NCI-H1048 (cell line): ENCODE measurements at places on chromosomes 11 and 22.

- DNase-seq, result no peak
These were observed 73.4 kb downstream of the ARHGEF12 start for GRCh38 chr11:120409655-120410054.

DNA sequence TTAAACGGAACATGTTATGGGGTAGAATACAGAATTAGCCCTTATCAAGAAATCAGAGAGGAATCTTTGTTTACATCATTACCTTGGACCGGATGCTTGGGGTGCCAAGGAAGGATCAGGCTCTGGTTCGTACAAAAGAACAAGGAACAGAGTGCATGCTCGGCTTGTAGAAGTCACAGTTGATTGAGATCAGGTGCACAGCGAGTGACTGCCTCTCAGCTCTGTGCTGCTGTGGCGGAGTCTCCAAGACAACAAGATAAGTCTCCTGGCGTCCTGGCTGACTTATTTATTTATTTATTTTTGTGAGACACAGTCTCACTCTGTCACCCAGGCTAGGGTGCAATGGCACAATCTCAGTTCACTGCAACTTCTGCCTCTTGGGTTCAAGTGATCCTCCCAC lies 31.8 kb downstream of the GLB1L2 start:
- no peak for DNase-seq

DNA sequence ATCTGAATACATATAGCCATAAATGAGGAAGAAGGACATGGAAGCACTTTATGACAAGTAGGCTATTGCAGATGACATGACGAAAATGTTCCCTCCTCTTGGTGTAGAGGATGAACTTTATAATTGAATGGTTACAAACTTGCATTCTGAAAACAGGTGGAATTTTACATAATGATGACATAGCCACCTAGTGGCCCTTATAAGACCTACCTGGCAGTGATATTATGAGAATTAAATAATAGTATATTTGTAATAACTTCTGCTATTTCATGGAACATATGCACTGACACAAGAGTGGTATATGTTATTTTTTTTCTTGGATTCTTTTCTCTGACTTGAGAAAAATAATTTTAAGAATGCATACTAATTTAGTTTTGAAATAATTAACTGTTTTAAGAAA lies 22.9 kb downstream of the TRIM22 start:
- DNase-seq, result no peak

DNA sequence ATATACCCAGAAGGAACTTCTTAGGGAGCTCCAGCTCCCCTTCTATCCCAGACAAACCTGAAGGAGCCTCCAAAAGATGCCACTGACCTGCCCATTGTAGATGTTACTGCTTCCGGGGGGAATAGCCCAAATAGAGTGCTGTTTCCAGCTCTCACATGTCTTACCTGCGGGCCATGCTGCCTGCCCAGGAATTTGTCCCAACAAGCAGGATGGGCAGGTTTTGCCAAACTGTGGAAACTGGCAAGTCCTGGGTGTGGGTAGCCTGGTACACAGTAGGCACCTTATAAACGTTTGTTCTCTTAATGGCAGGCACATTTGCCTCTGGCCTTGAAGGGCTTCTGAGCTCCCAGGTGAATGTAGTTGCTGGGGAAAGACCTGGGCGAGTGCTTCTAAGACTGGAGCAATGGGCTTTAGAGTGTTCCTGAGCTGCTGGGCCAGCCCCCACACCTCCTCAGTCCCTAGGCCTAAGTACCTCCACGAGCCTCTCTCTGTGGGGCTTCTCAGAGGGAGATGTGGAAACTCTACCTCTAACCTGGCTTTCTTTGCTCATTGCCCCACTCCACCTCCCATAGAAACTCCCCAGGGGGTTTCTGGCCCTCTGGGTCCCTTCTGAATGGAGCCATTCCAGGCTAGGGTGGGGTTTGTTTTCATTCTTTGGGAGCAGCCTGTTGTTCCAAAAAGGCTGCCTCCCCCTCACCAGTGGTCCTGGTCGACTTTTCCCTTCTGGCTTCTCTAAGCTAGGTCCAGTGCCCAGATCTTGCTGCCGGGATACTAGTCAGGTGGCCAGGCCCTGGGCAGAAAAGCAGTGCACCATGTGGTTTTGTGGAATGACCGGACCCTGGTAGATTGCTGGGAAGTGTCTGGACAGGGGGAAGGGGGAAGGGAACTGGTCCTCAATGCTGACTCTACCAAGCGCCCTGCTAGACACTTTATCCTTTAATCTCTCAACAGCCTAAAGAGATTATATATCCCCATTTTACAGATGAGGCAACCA lies 37.2 kb downstream of the LIMK2 start:
- no peak for DNase-seq

GRCh38 chr22:16974298-16975084 lies 33.5 kb downstream of the GAB4 start:
- DNase-seq, result no peak

- no peak for DNase-seq
These were observed 94.8 kb upstream of the TBCEL start for GRCh38 chr11:120929090-120929489.

GRCh38 chr11:75471176-75471973 lies 38.4 kb upstream of the KLHL35 start:
- DNase-seq, result no peak
